ENCODE measurements at places on chromosomes 3 and 15.

GRCh38 chr3:110521019-110521418 lies 550.6 kb upstream of the NECTIN3 start:
- DNase-seq: no peak

DNA sequence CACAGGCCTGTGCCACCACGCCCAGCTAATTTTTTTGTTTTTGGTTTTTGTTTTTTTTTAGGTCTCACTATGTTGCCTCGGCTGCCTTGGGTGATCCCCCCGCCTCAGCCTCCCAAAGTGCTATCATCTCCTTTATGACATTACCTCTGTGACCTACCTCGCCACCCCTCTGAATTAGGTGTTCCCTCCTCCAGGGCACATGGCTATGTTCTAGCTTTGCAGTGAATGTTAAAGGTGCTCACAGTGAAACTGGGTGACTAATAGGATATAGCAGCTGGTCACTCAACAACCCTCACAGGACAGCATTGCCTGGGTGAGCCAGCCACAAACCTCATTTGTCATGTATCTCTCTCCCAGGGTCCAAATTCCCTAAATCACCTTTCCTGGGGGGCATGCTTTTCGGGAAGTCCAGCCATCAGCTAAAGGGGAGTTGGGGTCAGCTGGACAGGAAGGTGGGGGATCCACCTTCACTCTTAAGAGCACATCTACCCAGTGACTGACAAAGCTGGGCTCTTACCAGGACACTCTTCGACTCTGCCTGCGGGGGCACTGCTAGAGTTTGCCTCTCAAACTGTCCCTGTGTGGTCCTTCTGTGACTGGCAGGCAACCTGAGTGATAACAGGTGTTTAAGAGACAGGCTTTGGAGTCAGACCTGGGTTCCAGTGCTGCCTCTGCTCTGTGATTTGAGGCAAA lies 1.6 kb upstream of the TTLL3 start:
- no peak for DNase-seq

DNA sequence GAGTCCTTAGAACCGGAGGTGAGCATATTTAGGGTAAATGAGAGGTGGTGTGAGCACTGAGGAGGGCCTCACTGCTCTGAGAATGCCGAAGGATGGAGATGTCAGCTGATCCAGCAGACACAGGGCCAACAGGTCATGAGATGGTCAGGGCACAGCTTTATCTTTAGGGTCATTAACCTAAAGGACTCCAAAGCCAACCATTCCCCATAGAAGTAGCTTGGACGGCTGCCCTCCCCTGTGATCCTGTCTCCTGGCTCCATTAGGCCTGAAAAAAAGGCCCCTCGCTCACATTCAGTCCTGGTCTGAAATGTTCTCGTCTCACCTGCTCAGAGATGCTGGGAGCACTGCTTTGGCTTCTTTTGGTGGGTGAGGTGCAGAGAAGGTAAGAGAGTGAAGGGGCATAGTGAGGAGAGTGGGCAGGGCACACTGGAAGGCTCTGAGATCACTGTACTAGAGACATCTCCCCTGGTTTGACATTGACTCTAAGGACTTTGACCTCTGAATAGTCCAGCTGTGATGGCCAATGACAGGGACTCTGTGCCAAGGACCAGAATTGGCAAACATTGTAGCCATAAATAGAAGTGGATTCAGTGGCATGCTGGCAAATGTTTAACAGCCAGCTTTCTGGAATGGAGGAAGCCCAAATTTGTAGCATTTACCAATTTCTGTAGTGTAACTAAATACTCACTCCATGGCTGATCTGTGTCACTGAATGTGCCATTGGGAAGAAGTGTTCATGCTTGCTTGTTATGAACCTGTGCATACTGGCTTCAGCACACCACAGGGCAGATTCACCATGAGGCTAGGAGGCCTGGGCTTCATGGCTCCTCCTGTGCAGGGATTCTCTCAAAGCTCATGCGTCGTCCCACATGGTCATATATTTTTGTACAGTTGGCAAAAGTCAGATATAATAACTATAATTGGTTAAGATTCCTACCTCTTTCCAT lies 76.2 kb upstream of the MRPS22 start:
- no peak for DNase-seq

- no peak for DNase-seq
These were observed 266.1 kb upstream of the NR2F2 start for GRCh38 chr15:96064351-96064756.

DNA sequence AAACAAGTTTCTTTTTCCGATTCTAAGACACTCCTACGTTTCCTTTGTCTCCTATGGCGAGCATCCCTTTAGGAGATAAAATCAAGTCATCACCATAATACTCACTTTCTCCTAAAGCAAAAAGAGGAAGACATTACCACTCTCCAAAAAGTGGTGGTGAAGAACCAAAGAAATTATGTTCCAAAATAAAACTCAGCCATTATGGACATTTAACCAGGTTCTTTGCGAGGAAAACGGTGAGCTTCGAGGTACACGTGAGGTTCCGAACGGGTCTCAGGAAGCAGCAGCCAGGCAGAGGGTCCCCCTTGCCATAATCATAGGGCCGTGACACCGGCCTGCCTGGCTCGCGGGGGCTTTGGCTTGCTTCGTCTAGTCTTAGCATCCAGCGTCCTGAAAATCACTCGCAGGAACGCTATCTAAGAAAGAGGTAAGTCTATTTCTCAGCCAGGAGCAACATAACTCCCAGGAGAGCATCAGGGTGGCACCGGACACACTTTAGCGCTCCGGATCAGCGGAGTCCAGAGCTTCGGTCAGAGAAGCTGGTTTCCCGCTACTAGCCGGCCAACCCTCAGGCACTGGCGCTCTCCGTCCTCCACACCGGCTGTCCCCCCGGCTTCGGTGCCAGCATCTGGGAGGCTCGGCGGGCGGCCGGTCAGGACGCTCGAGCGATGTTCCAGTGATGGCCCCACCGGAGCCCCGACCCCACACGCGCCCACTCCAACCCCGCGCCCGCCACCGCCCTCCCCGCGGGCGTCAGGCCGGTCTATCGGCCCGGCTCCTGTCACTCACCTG lies 581 bp downstream of the IP6K1 start:
- no peak for DNase-seq

- no peak for DNase-seq
These were observed 280.6 kb upstream of the ZNF717 start for GRCh38 chr3:76065964-76066363.

DNA sequence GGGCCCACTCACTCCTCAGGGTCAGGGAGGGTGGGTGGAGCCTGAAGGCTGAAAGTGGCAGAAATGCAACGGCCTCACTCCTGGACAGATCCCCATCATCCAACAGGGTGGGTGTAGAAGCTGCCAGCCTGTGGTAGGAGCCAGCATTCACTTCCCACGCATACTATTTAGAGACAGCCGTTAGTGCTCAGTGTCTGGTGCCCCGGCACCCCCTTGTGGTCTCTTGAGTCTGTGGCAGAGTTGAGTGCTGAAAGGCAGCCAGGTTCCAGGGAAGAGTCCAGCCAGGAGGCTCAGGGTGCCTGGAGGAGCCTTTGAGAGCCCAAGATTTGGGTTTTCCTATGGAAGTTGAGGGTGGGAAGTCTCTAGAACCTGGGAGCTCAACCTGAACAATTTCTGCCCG lies 2.1 kb upstream of the GNAT1 start:
- no peak for DNase-seq

DNA sequence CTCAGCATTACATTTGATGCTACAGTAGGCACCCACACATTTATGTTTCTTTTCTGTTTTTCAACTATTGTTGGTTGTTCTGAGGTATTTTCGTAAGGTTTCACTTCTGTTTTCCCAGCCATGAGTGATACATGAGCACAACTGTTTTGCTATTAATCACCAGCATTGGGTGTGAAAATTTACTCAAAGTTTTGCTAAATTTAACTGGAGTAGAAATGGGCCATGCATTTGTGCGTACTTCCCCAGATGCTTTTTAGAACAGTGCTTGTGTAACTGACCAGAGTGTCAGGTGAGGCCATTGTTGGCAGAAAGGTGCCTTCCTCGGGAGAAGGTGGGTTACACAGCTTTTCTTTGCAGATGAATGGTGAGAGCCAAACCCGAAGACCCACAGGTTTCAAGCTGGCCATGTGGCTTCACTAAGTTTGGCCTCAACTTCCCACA lies 70.4 kb downstream of the ST6GAL1 start:
- DNase-seq: no peak

DNA sequence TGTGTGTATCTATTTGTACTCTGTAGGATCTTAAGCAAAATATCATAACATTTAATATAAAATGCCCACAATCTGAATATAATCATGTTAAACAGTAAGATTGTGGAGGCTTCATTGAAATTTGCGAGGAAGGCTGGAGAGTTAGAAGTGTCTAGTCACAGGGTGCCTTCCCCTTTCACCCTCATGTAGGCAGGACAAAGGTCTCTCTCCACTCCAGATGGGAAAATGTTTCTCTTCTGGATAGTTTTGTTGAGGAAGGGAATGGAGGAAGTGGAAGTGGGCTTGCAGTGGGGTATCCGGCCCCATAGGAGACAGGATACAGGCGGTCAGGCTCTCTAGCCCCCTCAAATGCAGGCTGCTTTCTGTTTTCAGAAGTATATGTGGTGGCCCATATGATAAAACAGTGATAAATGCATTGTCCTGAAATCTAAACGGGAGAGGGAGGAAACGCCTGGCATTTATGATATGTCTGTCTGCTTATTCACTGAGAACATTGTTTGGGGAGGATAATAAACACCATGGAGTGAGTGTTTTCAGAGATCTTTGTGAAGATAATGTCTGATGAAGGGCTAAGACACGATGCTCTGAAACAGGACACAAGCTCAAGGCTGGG lies 13.3 kb upstream of the MYZAP start:
- DNase-seq: no peak

GRCh38 chr3:41202834-41203345 lies 3.6 kb downstream of the CTNNB1 start:
- DNase-seq: no peak

DNA sequence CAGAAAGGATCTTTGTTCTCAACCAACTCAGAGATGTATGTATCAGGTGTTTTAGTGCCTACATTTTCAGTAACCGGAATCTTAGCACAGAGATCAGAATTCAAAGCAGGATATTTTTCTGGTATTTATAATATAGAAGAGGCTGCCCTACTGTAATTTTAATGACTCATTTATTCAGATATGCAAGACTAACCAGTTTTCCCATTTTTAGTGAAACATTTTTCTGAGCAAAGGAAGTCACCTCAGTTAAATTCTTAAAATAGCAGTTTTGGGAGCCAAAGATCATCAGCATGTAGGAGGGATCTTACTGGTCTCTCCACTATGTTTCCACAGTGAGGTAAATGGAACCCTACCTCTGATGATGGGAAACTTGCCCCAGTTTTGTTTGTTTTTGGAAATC lies 42.0 kb downstream of the SRP14 start:
- no peak for DNase-seq

- DNase-seq: no peak
These were observed 243.8 kb downstream of the SOX2 start for GRCh38 chr3:181955566-181955965.

- no peak for DNase-seq
These were observed 973 bp upstream of the COPG1 start for GRCh38 chr3:129248286-129248979.

DNA sequence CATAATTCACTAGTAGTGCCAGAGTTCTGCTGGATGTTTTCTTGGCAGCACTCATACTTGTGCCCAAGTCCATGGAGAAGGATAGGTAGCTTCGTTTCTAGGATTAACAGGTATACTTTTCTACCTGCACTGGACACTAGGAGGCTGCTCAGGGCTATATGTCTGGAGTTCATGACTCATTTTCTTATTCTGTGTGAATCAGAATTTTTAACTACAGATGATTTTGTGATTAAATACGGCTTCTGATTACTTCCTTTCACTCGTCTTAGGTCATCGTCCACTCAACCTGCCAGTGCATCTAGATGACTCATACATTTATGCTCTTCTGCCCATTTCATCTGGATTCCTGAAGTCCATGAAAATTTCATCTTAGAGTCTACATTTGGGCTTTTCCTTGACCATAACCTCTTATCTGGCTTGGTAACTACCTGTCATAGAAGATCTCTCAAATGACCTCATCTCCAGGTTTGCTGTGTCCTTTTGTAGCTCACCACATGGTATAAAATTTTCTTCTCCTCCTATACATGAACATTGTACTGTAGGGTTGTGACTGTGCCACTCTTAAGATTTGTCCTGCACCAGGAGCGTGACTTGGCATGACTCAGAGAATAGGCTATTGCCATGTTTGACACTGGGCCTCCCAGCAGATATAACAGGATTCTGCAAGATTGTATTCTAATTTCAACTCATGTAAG lies 66.7 kb upstream of the GCSAM start:
- DNase-seq: no peak

DNA sequence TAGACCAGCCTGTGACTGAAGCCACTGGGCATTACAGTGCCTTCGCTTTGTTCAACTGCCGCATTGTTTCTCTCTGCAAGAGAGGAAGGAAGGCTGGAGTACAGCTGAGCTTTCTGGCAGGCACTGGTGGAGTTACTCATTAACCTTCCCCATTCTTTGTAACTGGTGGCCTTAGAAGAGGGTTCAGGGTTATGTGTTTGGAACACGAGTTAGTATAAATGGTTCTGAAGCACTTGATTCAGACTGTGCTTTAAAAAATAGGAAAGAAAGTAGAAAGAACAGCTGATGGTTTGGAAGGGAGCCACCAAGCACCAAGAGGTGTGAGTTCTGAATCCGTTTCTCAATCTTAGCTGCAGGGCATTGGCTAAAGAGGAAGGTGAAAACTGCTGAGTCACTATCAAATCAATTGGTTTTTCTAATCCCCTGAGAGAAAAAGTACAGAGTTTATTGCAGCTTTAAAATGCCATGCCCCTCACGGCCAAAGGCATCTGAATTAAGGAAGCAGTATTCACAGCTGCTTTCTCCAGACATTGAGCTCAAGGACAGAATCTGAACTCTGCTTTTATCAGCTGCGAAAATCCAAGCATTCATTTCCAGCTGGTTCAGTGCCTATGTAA lies 3.6 kb downstream of the HGD start:
- no peak for DNase-seq

- DNase-seq: no peak
These were observed 82.6 kb downstream of the LRRK1 start for GRCh38 chr15:101001796-101002195.

GRCh38 chr15:75202251-75203016 lies 752 bp downstream of the C15orf39 start:
- DNase-seq: peak; percentile 61

DNA sequence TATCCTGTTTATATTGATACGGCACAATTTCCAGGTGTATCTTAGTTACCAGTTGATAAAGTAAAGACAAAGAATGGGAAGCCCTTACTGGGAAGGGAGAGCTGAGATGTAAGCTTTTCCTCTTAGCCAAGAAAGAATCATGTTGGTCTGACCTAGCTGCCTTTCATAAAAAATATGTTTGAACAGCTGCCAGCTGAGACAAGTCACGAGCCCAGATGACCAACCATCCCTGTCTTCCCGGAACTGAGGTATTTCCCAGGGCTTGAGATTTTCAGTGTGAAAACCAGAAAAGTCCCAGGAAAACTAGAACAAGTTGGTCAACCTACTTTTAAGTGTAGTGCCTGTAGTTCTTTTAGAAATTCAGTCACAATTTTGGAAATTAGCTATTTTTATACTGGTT lies 3.6 kb upstream of the MYH15 start:
- no peak for DNase-seq

GRCh38 chr3:112634786-112635541 lies 6.0 kb downstream of the CCDC80 start:
- DNase-seq: no peak

GRCh38 chr3:154540950-154541604 lies 111.1 kb upstream of the GPR149 start:
- DNase-seq: no peak
